HCEC 1CT (cell line): ENCODE measurements at places on chromosomes 5 and 9.

DNA sequence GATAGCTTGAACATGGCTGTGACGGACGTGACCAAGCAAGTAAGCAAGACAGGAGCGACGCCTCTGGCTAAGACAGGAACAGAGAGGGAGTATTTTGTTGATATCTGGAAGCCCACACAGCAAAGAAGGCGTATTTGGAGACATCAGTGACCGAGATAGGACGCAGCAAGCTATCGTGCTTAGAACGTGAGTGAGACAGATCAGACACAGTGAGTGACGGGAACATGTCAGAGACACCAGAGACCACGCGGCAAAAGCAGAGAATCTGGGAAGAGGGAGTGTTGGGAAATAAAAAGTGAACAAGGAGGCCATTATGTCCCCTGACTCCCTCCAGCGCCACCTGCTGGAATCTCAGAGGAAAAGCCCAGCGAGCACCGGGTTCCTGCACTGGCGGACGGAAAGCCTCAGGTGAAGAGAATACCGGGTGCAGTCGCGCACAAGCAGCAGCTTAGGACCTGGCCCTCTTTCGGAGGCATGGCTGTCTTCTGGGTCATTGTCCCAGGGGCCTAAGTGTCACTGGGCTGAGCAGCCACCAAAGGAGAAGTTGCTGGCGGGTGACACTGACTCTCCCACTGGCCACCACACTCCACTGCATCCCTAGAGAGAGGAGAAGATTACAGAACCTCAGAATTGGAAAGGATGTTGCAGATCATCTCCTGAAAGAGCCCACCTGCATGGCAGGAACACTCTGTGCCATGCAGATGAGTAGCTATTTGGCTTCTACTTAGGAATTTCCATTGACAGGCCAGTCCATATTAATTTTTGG, 99.1 kb downstream of the FBXO38 start:
- peak; percentile 51 for DNase-seq

GRCh38 chr9:106059886-106060285, 365.5 kb downstream of the TMEM38B start:
- DNase-seq, result no peak

DNA sequence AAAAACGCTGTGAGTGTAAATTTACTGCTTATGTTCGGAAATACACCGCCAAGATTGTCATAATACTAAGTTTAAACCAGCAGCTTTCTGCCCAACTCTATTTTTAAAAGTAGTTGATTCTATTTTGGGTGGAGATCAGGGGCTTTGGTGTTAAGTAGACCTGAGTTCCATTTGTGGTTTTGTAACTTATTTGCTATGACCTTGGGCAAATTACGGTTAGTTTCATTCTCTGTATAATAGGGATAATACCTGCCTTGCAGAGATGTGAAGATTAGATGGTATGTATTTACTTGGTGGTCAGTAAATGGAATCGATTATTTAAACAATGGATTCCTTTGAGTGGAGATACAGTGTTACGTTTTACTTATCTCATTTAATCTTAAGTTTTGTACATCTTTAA, 1.6 kb downstream of the RAD23B start:
- no peak for DNase-seq

DNA sequence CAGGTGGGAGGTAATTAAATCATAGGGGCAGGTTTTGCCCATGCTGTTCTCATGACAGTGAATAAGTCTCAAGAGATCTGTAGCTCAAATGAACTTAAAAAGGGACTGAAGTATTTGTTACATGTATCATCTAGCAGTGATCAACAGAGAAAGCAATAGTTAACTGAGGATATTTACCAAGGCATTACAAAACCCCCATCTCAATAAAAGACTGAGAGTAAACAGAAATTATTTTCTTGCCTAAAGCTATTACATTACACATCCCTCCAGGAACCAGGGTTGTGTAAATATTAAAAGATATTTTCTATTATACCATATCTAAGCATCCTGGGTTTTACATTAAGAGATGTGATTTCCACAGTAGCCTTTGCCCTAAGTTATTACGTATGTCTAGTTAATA, 169.9 kb downstream of the CTNND2 start:
- no peak for DNase-seq

DNA sequence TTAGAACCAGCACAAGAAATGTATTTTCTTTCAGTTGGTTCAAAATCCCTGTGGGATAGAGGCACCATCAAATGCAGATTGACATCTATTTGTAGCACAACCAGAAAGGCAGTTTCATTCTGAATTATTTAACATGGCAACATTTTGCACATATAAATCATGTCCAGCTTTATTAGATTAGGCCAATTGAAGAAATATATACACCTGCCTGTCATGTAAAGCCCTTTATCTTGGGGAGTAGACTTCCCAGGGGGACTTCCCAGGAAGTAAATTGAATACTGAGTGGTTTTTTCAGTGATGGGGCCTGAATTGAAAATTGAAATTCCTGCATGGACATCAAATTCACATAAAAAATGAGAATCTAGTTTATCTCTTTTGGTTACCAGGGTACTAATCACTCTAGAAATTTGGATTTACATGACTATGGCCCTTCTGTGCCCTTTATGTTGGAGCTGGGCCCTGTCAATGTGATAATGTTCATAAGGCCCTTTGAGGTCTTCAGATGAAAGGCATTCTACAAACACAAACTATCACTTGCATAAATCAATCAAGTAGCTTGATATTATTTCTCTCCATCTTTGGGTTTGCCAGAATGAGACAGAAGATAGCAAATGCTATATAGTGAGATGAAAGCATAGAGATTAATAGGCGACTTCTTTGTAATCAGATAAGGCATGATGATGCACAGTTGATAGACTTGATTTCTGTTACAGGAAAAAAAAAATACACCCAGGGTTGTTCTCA, 26.2 kb upstream of the ZNF608 start:
- no peak for DNase-seq

- DNase-seq, result no peak
Measured at GRCh38 chr9:14412775-14413174, 98.8 kb upstream of the NFIB start.

DNA sequence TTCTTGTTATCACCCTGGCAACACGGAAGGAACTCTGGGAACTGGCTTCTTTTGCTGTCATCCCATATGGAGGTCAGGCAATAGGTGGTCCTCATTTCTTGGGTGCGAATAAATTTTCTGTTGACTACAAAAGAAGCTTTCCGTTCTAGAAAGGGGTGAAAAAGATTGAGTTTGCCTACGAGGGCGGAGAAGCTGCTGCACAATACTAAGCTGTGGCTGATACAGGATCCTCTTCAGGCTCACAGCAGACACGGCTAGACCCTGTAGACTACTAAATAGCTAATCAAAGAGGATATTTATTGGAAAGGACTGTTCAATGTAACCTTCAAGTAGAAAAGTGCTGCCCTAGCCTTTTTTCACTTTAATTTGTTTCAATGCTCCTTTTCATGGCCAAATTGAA, 58.1 kb downstream of the TJP2 start:
- DNase-seq, result no peak

DNA sequence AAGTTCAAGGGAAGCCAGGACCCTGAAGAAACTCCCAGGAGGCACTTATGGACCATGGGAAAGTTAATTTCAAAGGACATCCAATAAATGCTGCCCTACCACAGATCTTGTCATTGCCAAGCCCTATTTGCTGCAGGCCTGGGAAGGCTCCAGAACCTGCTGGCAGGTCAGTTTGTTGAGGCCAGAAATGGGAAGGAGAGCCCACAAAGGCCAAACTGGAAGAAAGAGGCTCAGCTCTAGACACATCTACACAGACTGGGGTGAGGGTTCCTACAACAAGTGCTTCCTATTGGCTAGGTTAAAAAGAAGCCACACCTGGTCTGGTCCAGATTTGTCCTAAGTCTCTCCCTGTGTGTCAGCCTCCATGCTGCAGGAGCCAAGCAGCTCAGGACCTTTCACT, 94.4 kb downstream of the SIL1 start:
- DNase-seq, result no peak

- no peak for DNase-seq
Measured at GRCh38 chr9:94875300-94876020, 149.0 kb downstream of the AOPEP start.

- no peak for DNase-seq
Measured at GRCh38 chr9:21077781-21078180, at the start of gene IFNB1. IFNB1 (minus strand) TSS chr9:21077942; CDS start chr9:21077869, 73 bp downstream.

GRCh38 chr5:113090336-113091106, 113.9 kb downstream of the DCP2 start:
- DNase-seq, result no peak

GRCh38 chr5:5200133-5200532, 60.0 kb downstream of the ADAMTS16 start:
- no peak for DNase-seq

DNA sequence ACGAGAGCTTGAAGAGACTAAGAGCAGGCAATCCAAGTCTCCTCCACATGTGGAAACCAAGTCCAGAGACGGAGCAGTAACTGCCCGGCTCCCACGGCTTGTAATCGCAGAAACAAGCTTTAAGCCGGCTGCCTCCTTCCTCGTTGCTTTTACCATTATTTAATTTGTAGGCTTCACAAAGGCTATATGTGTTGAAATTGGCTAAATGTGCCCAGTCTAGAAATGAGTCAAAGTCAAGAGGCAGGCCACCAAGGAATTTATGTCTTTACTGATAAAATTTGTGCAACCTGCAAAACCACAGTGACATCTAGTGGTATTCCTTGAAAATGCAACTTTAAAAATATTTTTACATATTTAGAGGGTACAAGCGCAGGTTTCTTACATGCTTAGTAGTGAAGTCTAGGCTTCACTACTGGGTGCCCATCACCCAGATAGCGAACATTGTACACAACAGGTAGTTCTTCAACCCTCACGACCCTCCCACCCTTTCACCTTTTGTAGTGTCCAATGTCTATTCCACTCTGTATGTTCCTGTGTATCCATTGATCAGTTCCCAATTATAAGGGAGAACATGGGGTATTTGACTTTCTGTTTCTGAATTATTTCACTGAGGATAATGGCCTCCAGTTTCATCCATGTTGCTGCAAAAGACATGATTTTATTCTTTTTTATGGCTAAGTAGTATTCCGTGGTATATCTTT, 33.5 kb upstream of the EBF1 start:
- peak; percentile 74 for DNase-seq

GRCh38 chr5:606526-607399, 5.4 kb upstream of the CEP72 start:
- no peak for DNase-seq

DNA sequence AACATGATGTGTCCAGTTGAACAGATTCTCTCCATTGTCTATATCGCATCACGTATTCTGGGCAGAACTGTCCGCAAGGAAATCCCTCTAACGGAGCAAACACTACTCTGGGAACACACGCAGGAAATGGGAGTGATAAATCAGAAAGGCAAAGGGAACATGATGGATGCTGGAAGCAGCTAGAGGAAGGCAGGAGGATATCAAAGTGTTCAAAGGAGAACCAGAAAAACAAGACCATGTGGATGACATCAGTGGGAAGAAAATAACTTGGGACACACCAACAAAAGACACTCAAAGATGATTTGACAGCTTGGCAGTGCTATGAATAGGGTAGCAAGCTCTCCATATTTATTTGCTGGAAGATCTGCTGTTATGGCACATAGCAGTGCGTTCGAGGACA, 142.9 kb downstream of the PLK2 start:
- no peak for DNase-seq

GRCh38 chr5:149937610-149938009, 7.0 kb downstream of the PDE6A start:
- peak; percentile 45 for DNase-seq

DNA sequence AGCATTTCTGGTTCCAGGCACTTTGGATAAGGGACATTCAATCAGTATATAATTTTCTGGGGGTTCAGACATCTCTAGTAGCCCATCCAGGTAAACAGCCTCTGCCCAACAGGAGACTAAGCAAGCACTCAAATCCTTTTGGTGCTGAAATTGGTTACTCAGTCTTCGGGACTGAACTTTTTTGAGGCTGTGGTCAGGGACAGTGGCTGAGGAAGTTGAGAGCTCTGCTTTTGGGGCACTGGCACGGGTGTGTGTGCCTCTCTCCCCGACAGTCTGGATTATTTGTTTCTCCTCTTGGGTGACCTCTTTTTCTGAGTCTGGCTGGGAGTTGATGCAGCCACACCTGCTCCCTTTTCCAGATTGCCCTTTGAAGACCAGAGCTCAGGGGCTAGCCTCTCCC, 47.6 kb downstream of the ACER2 start:
- no peak for DNase-seq

DNA sequence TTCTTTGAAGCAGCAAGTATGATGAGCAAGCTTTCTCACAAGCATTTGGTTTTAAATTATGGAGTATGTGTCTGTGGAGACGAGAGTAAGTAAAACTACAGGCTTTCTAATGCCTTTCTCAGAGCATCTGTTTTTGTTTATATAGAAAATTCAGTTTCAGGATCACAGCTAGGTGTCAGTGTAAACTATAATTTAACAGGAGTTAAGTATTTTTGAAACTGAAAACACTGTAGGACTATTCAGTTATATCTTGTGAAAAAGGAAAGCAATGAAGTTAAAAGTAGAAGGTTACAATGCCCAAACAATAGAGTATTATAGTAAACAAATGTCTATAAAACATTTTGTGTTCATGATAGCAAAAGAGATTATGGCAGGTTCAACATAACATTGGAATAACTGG, 88.6 kb downstream of the JAK2 start:
- no peak for DNase-seq

- no peak for DNase-seq
Measured at GRCh38 chr9:136983656-136984314, 992 bp downstream of the LCNL1 start.

- DNase-seq, result peak; percentile 69
Measured at GRCh38 chr5:112757468-112758208, 20.0 kb downstream of the APC start.

GRCh38 chr5:137660349-137660817, 75.5 kb downstream of the KLHL3 start:
- peak; percentile 37 for DNase-seq
